Pulmonary artery endothelial cell (primary cell): ENCODE measurements at places on chromosomes 7 and 10.

- DNase-seq = no peak
Measured at GRCh38 chr7:24026351-24026750, 257.6 kb upstream of the NPY start.

DNA sequence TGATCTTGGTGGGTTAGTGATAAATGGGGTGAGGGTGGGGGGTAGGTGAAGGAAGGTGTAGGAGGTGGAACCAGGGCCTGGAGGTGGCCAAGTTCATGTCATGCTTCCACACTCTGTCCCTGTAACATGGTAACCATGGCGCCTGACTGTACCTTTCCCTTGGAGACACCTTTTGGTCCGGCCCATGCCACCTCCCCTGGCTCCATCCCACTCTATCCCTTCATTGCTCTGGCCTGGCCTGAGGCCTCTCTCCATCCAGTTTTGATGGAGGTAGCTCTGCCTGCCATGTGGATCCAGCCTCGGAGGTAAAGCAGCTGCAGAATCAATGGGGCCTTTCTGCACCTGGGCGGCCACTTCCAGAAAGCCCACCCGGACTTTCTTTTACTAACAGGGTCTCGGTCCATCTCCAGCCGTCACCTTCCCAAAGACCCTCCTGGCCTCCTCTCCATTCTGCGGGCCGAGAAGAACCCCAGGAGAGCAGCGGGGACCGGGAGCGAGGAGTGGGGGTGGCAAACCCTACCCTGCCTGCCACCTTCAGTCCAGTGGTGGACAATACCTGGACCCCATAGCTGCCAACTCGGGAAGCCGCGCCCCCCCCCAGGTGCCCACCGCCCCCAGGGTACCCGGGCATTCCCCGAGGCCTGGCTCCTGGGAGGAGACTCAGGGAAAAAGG lies 504 bp upstream of the TRRAP start:
- DNase-seq = no peak

GRCh38 chr10:21702633-21703111 lies 168.6 kb downstream of the MLLT10 start:
- no peak for DNase-seq

DNA sequence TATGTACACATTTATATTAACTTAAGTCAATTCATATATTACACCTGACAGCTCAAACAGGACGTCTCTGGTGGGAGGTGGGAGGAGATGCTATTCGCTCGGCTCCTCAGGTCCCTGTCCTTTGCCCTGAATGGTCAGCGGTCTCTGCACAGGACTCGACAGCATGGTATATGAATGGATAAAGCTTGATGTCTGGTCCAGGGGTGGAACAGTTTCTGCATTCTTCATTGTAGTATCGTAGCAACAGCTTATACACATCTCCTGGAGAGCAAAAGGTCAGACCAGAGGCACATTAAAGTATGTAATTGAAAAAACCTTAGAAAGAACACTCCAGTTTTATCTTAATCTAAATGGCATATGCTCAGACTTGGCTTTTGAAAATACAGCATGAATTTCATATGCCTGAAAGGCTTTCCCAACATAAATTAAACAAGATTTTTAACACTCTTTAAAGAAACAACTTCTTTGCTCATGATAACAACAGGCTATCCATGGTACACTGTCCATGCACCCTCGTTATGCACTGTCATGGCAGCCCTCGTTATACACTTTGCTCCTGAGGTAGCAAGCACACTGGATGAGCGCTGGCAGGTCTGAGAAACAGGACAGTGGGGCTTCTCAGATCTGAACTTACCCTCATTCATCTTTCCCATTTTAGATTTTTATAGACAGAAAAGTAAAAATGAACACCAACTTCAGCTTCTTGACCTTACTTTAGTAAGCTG lies 57.3 kb upstream of the OGDHL start:
- no peak for DNase-seq

- no peak for DNase-seq
Measured at GRCh38 chr7:37206192-37206591, 242.5 kb downstream of the ELMO1 start.

DNA sequence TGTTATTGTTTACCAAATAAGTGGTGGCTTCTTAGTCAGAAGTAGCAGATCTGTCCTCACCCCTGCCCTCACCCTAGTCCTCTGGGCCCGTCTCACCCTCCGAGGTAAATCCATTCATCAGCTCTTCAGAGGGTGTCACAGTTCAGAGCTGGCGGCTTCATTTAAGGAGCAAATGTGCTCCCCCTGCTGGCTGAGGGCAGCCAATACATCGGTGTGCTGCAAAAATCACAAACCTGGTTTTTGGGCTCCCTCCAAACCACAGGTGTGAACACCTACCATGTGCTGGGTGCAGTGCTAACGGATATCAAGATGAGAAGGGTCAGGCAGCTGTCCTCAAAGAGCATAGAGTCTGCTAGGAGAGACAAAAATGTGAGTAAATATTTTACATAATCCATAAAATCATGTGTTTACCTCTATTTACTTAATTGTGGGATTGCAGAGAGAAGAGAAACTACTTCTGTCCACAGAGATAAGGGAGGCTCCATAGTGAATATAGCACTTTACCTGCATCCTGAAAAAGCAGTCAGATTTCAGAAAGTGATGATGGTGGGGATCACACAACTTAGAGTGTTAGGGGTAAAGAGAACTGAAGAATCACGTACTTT lies 15.5 kb upstream of the CRTAC1 start:
- DNase-seq = peak; percentile 15

DNA sequence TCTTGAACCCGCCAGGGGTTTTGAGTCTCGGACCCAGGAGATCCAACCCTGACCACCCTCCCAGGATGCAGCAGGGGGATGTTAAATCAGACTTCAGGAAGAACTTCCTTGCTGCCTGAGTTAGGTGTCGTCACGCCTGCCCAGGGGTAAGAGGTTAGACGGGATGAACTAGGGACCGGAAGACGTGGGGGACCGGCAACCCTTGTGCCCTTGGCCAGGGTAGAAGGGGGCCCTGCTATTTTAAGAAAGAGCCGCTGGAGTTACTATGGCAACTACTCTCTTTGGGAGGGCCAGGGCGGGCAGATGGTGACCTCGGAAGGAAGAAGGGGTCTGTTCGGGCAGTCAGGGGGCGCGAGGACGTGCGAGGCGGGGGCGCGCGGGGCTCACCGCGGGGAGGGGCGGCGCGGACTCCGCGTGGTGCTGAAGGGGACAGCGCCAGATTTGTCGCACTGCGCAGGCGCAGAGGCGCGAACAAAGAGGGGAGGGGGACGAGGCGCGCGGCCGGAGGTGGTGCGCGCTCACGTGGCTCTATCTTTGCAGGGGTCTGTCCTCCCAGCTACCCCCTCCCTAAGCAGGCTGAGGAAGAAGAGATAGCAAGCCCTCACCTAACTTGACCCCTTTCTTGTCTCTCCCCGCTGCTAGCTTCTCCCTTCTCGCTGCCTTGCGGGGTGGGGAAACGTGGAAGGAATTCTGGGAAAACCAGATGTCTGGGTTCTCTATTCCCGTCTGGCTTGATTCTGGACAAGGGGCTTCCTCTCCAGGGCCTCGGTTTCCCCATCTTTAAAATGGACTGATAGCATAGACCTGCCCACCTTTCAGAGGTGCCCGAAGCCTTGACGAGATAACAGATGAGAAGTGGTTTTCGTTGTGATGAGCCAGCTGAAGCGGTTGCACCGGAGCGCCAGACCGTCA lies 940 bp upstream of the PSD start:
- no peak for DNase-seq

DNA sequence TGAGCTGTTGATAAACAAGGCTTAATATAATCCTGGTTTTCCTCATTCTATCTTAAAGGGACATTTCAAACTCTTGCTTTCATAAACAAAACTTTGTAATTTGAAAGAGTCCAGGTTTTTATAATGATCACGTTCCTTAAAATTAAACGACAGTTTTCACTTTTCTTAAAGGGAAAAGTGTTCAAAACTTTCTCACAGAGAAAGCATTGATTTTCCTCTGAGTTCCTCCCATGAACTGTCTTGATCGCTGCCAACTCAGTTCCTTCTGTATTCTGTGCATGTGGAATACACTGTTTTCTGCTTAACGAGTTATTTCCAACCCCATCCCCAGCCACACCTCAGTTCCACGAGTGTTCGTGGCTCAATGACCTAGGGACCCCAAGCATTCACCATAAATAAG lies 2.4 kb upstream of the C7orf33 start:
- DNase-seq = no peak

GRCh38 chr10:7315906-7316305 lies 94.9 kb downstream of the SFMBT2 start:
- DNase-seq = no peak

DNA sequence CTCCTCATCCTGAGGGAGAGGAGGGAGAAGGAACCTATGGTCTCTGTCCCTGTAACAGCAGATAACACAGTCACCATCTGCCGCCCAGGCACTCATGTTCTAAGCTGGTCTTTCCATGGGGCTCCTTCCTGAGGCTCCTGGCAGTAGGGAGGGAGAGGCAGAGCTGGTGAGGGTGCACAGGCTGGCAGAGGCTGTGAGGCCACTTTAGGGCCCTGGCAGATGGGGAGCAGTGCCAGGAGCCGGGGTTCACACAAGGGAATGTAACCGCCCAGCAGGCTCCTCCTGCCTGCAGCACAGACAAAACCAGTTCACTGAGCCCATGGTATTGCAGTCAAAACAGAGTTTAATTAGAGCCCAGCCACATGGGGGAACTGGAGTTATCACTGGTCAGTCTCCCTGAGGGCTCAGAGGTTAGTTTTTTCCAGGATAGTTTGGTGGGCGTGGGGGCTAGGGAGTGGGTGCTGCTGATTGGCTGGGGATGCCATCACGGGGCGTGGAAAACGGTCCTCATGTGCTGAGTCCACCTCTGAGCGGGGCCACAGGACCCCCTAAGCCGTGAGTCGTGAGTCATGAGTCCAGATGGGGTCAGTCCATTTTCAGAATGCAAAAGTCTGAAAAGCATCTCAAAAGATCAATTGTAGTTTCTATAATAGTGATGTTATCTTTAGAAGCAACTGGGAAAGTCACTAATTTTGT lies 499.3 kb upstream of the FOXK1 start:
- DNase-seq = no peak

GRCh38 chr10:87671139-87671815 lies 11.6 kb downstream of the PAPSS2 start:
- DNase-seq = no peak

DNA sequence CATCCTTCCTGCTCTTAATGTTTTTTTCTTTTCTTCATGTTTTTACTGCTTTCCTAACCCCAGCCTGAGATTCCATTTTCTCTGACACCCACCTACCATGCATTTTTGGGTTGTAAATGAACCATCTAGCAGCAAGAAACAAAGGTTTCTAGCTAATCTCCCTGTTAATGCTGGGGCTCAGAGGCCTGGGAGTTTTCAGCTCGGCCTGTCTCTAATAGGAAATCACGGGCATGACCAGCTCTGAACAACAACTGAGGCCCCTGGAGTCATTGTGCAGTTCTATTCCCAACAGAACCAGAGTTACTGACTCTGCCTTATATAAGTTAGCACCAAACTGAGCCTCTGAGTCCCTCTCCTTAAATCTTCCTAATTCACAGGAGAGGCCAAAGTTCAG lies 134.8 kb downstream of the CFAP58 start:
- DNase-seq = no peak

- DNase-seq = no peak
Measured at GRCh38 chr7:158446281-158446680, 141.3 kb downstream of the PTPRN2 start.

GRCh38 chr7:43205171-43205795 lies 92.8 kb downstream of the HECW1 start:
- no peak for DNase-seq

DNA sequence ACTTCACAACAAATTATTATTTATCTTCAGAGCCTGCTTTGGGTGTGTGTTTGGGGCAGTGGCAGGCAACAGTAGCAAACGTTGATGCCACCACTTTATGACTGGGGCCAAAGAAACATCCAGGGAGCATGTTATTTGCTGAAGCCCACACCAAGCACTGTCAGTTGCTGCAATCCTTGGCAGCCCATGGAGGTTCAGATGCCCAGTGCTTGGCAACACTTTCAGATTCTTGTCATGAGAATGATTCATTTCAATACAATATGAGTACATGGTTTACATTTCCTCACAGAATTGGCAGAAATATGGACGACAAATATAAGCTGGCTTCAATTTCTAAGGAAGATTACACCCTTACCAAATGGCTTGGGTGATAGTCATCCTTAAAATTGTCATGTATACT lies 46.5 kb upstream of the GLI3 start:
- no peak for DNase-seq

GRCh38 chr7:44288381-44288685 lies 37.1 kb downstream of the CAMK2B start:
- no peak for DNase-seq

DNA sequence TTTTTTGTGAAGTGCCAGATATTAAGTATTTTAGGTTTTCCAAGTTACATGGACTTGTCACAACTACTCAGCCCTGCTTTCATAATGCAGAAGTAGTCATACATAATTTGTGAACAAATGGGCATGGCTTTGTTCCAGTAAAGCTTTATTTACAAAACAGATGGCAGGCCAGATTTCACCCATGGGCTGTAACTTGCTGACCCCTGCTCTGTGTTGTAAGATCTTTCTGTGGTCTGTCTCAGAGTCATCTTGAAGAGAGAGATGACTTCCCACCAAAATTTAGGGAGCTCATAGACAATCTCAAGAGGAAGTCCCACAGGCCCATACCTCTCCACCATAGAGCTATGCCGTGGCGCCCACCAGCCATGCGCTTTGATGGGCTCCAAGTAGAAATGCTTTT lies 616.1 kb downstream of the LRMDA start:
- no peak for DNase-seq

DNA sequence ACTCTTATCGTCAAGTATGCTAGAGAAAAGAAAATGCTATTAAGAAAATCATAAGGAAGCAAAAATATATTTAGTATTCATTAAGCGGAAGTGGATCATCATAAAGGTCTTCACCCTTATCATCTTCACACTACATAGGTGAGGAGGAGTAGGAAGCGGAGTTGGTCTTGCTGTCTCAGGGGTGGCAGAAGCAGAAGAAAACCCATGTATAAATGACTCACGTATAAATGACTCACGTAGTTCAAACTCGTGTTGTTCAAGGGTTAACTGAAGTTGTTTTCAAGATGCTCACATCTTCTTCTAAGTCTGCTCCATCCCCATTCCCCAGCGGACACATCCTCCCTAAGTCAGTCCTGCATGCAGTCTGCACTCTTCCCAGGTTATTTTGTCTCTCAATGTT lies 72.4 kb downstream of the SFMBT2 start:
- no peak for DNase-seq

DNA sequence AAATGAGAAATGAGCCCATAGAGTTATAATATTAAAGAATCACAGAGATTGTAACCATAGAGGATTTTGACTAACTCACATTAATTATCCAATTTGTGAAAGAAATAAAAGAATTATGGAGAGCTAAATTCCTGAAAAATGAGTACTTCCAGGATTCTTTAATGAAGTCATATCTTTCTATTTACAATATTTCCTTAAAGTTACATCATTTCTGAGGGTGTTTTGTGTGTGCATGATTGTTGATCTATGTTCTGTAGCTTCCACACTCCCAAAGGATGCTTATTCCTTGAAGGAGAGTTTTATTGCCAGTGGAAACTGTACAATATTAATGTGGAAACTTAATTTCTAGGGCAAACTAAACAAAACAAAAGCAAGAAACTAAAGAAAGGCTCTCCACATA lies 299.6 kb downstream of the MDFIC start:
- DNase-seq = no peak

- no peak for DNase-seq
Measured at GRCh38 chr7:88300401-88300945, 6.2 kb downstream of the STEAP4 start.

GRCh38 chr10:74406006-74406405 lies 255.0 kb downstream of the ADK start:
- no peak for DNase-seq

- no peak for DNase-seq
Measured at GRCh38 chr7:24318326-24318725, 34.3 kb downstream of the NPY start.

GRCh38 chr10:13302821-13303555 lies 3.1 kb upstream of the PHYH start:
- no peak for DNase-seq
